ENCODE measurements at places on chromosomes 5 and 9. TPM values are rescaled to one million over a fixed set of nuclear protein-coding genes. Genes with fewer than 3 reads are reported as not detected.
A peak's percentile ranks its signal among the peaks of the same experiment; 100 is the strongest.

The TEX48 gene
- total RNA-seq: not detected

The PFN3 gene
- total RNA-seq: not detected

The STC2 gene
- total RNA-seq: 0.17 TPM

The KCNV2 gene
- not detected for total RNA-seq

The BAAT gene
- 167 TPM for total RNA-seq

The PHPT1 gene
- 40.4 TPM for total RNA-seq

The RETREG1 gene
- 5.4 TPM for total RNA-seq

The C5orf52 gene
- not detected for total RNA-seq

GRCh38 chr9:87236546-87236945, 261.1 kb upstream of the DAPK1 start:
- no peak for DNase-seq

- DNase-seq: no peak
Measured at GRCh38 chr9:124373851-124374250, 41.4 kb downstream of the PSMB7 start.

DNA sequence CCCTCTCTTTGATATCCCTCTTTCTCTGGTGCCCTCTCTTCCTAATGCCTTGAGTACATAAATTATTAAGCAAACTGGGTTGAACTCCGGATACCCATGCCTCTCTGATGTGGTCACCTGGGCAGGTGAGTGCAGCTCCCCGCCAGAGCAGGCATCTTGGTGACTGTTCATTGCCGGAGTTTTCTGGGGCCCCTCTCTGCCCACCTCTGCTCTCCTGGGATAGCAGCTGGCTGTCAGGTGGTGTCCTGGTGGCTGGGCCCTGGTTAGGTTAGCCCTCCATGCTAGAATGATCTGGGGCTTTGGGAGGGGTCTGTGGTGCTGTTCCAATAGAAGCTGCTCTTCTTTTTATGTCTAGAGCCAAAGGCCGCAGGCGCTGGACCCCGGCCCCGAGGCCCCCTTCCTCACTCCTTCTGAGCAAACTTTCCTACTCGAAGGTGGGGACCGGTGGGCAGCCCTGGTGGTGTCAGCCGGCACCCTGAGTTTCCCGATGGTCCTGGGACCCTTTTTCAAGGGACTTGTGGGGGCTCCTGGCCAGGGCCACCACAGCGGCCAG, 4.9 kb upstream of the SCGB3A1 start:
- DNase-seq: peak; percentile 21

GRCh38 chr9:127233550-127233949, 31.0 kb upstream of the GARNL3 start:
- no peak for DNase-seq

DNA sequence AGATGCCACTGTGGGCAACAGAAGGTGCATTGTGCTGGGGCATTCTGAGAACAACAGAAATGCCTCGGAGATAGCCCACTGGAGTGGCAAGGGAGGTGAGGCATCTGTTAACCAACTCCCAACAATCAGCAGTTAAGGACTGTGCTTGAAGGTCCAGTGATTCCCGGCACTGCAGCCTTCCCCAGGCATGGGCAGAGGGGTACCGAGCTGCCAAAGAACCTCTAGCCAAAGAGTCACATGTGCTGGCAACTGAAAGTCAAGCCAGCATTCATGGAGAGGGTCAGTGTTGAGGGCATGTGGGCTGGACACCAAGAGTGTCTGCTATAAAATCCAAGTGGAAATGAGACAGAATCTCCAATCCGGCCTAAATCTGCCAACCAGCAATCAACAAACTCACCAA, 149.6 kb downstream of the ASTN2 start:
- no peak for DNase-seq

- DNase-seq: no peak
Measured at GRCh38 chr9:89446961-89447310, 51.0 kb downstream of the SEMA4D start.

DNA sequence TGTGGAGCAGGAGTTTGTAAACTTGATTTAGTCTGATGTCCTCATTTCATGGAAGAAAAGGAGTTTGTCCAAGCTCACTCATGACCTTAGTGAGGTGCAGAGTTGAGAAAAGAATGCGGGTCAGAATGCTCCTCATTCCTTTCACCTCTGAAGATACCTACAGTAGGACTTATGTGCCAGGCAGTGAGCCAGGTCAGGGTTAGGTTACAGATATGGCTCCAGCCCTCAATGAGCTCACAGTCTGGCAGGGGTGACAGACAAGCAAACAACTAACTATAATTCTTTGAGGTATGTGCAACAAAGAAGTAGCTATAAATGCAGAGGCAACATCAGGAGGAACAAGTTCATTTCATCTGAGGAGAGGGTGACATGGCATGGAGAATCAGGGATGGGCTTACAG, 102.5 kb downstream of the SPATA31D1 start:
- no peak for DNase-seq

GRCh38 chr9:112063151-112063550, 111.9 kb downstream of the SUSD1 start:
- DNase-seq: no peak

DNA sequence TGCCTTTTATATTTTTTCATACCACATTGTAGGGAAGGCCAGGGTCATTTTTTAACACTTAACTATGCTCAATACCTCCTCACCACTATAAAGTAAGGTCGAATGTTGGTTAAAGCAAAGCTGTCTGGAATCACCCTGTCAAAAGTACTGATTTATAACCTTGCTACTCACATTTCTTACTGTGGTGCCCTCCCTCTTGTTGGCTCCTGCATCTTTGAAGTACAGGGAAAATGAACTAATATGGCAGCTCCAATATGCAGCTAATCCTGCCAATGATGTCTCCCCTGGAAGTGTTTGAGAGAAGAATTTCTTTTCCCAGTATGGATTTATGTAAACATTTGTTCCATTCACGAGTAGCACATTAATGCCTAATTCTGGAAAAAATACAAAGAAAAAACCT, 108.4 kb upstream of the RPS23 start:
- no peak for DNase-seq

- DNase-seq: no peak
Measured at GRCh38 chr9:90301277-90301653, 341.4 kb downstream of the DIRAS2 start.

DNA sequence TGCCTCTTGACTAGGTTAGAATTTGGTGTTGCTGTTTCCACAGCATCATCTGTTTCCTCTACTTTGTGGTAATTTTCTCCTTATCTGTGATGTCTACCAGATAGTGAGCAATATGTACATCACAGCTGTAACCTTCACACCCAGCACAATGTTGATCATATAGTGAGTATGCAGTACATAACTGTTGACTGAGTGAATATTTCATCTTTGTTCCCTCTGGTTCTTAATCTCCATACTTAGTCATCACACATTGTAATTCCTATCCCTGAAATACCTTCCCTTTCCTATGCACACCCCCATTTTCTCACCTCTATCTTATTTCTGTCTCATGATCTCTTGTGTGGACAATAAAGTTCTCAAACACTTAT, 115.9 kb downstream of the KIF4B start:
- DNase-seq: no peak
